ENCODE measurements at places on chromosomes 12 and 14. TPM values are rescaled to one million over a fixed set of nuclear protein-coding genes. Genes with fewer than 3 reads are reported as not detected.

DNA sequence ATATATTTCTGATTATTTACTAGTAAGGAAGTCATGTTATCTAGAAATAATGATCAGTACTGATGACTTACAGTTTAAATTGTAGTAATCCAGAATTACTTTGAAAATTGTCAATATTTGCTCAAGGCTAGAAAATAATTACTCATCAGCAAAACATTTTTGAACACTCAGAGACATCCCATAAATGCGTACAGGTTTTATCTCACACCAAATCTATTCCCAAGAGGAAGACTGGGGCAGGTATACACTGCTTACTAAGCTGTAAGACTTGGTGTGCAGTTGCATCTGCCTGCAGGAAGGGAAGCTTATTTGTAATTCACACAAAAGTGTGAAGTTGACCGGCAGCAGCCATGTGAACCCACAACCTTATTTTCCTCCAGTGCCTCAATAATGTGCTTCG is 146.4 kb downstream of the CCER1 start:
- no peak overlapping the region for H3K27ac ChIP-seq
- H3K27me3 ChIP-seq: no peaks in the 10 kb centered on the region
- H3K4me1 ChIP-seq: no peaks in the 10 kb centered on the region

GRCh38 chr14:37590428-37591139 is 4.5 kb downstream of the FOXA1 start:
- no peak for DNase-seq
- H3K4me1 ChIP-seq: peaks cover 13% of the 10 kb centered on the region
- peaks cover 62% of the 10 kb centered on the region for H3K27me3 ChIP-seq
- H3K27ac ChIP-seq: peak overlapping the region; percentile 79
- H3K36me3 ChIP-seq: peaks cover 2% of the 10 kb centered on the region

DNA sequence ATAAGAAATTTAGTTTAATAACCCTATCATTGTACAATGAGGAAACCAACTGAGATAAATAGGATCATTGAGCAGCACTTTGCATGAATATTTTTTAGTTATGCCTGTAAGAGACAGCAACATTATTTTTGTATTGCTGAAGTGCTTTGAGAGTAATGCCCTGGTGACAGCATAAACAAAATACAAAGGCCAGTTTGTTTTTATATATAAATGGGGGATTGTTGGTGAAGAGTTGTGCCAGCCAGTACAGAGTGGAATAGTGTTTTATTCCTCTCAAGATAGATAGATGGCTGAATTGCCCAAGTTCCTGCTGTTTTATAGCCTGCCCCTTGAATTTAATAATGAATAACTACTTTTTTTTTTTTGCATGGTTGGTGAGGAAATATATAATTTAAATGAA is 101.8 kb downstream of the CNTN1 start:
- no peak overlapping the region for H3K4me3 ChIP-seq
- DNase-seq: no peak
- no peaks in the 10 kb centered on the region for H3K4me1 ChIP-seq
- H3K27me3 ChIP-seq: no peaks in the 10 kb centered on the region
- no peak overlapping the region for H3K27ac ChIP-seq

GRCh38 chr12:19430988-19431387 is 8.3 kb upstream of the AEBP2 start:
- no peak overlapping the region for H3K4me3 ChIP-seq
- DNase-seq: no peak
- peaks cover 10% of the 10 kb centered on the region for H3K36me3 ChIP-seq
- H3K27me3 ChIP-seq: no peaks in the 10 kb centered on the region
- peak overlapping the region; percentile 99 for H3K27ac ChIP-seq

Gene CEBPE
- total RNA-seq: not detected

Gene PTGDR
- total RNA-seq: not detected

Gene AHNAK2
- total RNA-seq: 0.02 TPM

DNA sequence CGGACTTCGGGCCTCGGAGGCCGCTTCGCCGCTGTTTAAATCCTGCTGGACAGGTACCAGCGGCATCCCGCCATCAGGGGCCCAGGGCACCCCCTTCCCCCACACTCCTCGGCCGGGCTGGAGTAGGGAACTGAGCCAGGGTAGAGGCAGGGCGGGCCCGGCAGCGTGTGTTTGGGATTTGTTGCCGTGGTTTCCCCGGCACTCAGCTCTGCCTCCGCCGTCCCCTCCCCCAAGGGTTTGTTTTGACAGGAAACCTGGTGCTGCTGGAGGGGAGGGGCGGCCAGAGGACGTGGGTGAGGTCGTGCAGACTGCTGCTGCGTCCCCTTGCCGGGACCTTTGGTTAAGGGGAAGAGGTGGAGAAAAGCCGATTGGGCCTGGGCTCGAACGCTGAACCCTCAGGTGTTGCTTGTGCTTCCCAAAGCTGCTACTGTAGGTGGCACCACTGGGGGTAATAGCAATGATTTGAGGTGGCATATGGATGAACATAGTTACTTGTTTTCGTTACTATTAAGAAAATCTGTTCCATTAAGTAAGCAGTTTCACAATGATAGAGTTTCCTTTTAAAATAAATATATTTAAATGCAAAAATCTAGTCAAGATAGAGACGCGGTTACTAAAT is 778 bp downstream of the TCP11L2 start:
- peak overlapping the region; percentile 93 for H3K4me3 ChIP-seq
- H3K27me3 ChIP-seq: no peaks in the 10 kb centered on the region
- DNase-seq: peak; percentile 82
- H3K4me1 ChIP-seq: peaks cover 45% of the 10 kb centered on the region
- H3K27ac ChIP-seq: peak overlapping the region; percentile 100

DNA sequence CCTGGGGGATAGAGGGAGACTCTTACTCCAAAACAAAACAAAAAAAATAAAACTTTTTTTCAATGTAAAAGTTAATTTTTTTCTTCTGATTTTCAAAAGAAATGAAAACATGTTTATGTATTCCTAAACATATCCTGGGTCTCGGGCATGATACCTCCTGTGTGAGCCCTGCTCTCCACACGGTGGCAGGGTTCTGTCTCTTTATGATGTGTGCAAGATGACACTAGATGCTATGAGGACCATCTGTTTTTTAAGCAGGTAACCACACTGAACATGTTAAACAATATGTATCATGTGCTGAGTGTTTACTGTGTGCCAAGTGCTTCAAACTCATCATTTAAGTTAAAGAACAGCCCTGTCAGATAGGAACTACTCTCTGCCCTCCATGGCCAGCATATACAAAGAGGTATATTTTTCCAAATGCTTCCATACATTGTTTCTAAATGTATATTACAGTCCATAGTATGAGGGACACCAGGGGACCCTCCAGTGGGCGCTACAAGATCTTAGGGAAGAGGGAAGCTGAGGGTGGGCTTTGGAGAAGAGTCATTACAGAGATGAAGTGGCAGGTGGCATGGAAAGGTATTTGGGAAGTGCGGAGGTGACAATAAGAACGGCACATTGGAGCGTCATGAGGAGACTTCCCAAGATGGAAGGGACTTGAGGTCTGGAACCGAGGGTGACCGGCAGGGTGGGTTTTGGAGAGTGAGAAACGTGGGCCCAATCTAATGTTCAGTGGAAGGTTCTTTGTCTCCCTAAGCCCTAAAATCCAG is 28.5 kb downstream of the FOS start:
- peaks cover 22% of the 10 kb centered on the region for H3K4me1 ChIP-seq
- H3K36me3 ChIP-seq: peaks cover 2% of the 10 kb centered on the region
- peak overlapping the region; percentile 2 for H3K27ac ChIP-seq
- peaks cover 4% of the 10 kb centered on the region for H3K27me3 ChIP-seq

GRCh38 chr12:95922231-95922630 is 20.2 kb downstream of the CCDC38 start:
- DNase-seq: no peak
- no peaks in the 10 kb centered on the region for H3K36me3 ChIP-seq
- no peak overlapping the region for H3K27ac ChIP-seq
- no peak overlapping the region for H3K4me3 ChIP-seq

DNA sequence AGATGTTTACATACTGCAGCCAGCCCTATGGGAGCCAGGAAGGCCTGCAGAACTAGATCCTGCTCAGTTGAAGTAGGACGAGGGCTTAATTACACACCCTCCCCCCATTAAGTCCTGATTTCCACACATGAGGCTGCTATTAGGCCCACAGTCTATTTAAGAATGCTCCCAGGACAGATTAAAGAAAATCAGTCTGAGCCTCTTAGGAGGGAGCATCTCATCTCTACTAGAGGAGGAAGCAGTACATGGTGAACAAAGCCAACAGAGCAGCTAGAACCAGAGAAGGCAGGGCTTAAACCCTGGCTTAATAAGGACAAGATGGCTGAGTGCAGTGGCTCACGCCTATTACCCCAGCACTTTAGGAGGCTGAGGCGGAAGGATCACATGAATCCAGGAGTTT is 55.8 kb upstream of the ARHGAP5 start:
- no peak for DNase-seq
- no peak overlapping the region for H3K4me3 ChIP-seq
- no peaks in the 10 kb centered on the region for H3K4me1 ChIP-seq
- H3K27me3 ChIP-seq: no peaks in the 10 kb centered on the region

DNA sequence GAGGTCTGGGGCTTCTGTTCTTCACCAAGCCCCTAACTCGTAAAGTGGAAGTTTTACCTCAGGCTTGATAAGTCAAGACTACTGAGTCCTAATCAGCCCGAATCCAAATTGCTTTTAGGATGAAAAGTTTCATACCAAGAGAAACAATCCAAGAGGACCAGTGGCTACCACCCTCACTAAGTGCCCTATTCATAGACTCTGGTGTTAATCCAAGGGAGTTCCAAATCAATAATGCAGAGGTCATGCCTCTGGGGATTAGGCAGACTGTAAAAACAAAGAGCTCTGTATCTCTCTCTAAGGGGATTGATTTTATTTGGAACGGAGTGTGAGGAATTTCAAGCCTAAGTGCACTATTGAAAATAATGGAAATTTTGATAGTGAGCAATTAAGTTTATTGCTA is 76.3 kb upstream of the LMNTD1 start:
- H3K36me3 ChIP-seq: no peaks in the 10 kb centered on the region
- H3K27me3 ChIP-seq: no peaks in the 10 kb centered on the region
- no peak overlapping the region for H3K27ac ChIP-seq
- H3K4me3 ChIP-seq: no peak overlapping the region
- DNase-seq: no peak
- H3K4me1 ChIP-seq: peaks cover 12% of the 10 kb centered on the region

GRCh38 chr14:64109819-64110554 is 184.2 kb downstream of the ESR2 start:
- H3K36me3 ChIP-seq: peaks cover 16% of the 10 kb centered on the region
- H3K4me1 ChIP-seq: no peaks in the 10 kb centered on the region
- no peak overlapping the region for H3K27ac ChIP-seq
- no peak overlapping the region for H3K4me3 ChIP-seq

GRCh38 chr12:51434305-51434704 is 9.7 kb downstream of the SLC4A8 start:
- no peak overlapping the region for H3K27ac ChIP-seq
- H3K4me3 ChIP-seq: no peak overlapping the region
- peaks cover 18% of the 10 kb centered on the region for H3K4me1 ChIP-seq
- peaks cover 17% of the 10 kb centered on the region for H3K27me3 ChIP-seq
- H3K36me3 ChIP-seq: peaks cover 2% of the 10 kb centered on the region

Gene CCDC197
- total RNA-seq: not detected

- no peak for DNase-seq
- no peak overlapping the region for H3K4me3 ChIP-seq
- no peaks in the 10 kb centered on the region for H3K4me1 ChIP-seq
- no peaks in the 10 kb centered on the region for H3K36me3 ChIP-seq
Observed at GRCh38 chr12:131250028-131250950, 296.6 kb downstream of the ADGRD1 start.

Gene KCNH5
- not detected for total RNA-seq

Gene BBOF1
- 0.51 TPM for total RNA-seq

Gene GLT1D1
- 2.0 TPM for total RNA-seq

DNA sequence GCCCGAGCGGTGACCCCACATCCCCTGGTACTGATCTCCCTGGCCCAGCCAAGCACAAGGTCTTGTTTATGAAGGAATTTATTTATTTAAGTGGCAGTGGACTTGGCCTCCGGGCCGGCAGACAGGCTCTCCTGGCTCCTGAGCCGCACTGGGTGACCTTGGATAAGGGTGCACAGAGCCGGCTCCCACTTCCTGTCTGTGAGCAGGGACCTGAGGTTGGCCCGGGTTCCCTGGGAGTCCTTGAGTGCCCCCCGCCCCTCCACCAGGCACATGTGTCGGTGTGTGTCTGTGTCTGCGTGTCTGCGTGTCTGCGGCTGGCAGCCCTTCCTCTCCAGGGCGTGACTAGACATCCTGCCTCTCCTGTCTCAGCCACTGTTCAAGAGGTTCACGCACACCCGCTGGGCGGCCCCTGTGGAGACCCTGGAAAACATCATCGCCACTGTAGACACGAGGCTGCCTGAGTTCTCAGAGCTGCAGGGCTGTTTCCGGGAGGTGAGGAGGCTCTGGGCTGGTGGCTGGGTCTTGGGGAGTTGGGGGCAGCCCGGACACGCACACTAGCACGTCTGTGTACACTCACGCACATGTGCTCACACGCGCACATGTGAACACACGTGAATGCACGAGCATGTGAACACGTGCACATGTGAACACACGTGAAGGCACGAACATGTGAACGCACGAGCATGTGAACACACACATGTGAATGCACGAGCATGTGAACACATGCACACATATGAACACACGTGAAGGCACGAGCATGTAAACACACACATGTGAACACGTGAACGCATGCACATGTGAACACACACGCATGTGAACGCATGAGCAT is 9.3 kb downstream of the TNFAIP2 start:
- H3K27ac ChIP-seq: no peak overlapping the region
- DNase-seq: no peak

Gene SLC35F4
- total RNA-seq: not detected

Gene INHBE
- 0.22 TPM for total RNA-seq
